Glomerular endothelial cell (primary cell): ENCODE measurements at places on chromosomes 12 and 14.

- DNase-seq, result no peak
Measured at GRCh38 chr12:13740149-13740545, 241.3 kb downstream of the GRIN2B start.

GRCh38 chr14:50360851-50361250, 35.8 kb downstream of the CDKL1 start:
- DNase-seq, result no peak

GRCh38 chr12:132049442-132049841, 94.7 kb downstream of the DDX51 start:
- DNase-seq, result no peak

GRCh38 chr12:110245369-110245772, 35.7 kb upstream of the ATP2A2 start:
- no peak for DNase-seq

- no peak for DNase-seq
Measured at GRCh38 chr12:128467882-128468281, 200.9 kb downstream of the TMEM132C start.

- DNase-seq, result no peak
Measured at GRCh38 chr12:48198672-48198971, 4.5 kb downstream of the OR10AD1 start.

GRCh38 chr12:85733984-85734383, 102.2 kb downstream of the RASSF9 start:
- no peak for DNase-seq

- no peak for DNase-seq
Measured at GRCh38 chr12:94745562-94745961, 95.2 kb upstream of the TMCC3 start.

DNA sequence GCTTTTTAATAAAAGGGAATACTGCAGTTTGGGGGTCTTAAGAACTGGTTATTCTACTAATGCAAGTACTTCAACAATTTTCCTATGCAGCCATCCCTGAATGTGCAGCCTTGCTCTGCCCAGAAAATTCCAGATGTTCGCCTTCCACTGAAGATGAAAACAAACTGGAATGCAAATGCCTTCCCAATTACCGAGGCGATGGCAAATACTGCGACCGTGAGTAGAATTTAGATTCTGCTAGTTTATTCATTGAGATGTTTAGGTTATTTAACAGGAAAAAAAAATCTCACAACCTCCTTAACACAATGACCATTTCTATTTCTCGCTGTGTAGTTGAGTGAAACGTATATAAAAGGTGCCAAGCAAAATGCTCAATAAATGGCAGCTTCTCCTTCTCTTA, 49.9 kb downstream of the STAB2 start:
- DNase-seq, result no peak

DNA sequence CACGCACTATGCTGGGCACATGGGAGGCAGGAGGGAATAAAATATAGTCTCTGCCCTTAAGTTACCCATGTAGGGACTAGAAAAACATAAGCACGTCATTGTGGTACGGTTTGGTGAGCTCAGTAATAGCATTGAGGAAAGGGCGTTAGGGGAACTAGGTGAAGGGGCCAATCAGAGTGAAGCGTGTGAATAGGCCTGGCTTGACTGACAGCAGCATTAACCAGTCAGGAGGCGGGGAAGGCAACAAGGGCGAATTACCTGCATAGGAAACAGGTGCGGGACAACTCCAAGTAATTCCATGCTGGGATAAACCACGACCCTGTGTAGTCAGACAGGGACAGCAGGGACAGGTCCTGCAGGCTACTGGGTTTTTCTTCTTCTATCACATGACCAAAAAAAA, 107.7 kb downstream of the UNC79 start:
- no peak for DNase-seq

- DNase-seq, result no peak
Measured at GRCh38 chr12:50099302-50100008, 4.4 kb upstream of the GPD1 start.

GRCh38 chr14:93946541-93947090, 19.5 kb downstream of the FAM181A start:
- DNase-seq, result no peak

DNA sequence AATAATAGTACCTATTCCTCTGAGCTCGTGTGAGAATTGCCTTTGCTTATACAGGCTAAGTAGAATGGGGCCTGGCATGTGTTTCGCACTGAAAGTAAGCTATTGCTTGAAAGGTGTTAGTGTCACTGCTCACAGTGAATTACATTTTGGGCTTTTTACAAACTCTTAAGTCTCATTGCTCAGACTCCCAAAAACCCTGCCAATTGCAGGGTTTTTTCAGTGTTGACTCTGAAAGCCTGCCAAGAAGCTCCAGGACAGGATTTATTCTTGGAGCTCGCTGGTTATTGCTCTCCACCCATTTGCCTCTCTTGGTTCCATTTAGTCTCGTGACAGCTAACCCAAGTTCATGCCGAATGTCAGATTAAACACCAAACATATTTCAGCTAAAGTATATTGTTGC, 39.8 kb downstream of the NOPCHAP1 start:
- no peak for DNase-seq

- no peak for DNase-seq
Measured at GRCh38 chr14:58297412-58297761, 968 bp upstream of the ARID4A start.

DNA sequence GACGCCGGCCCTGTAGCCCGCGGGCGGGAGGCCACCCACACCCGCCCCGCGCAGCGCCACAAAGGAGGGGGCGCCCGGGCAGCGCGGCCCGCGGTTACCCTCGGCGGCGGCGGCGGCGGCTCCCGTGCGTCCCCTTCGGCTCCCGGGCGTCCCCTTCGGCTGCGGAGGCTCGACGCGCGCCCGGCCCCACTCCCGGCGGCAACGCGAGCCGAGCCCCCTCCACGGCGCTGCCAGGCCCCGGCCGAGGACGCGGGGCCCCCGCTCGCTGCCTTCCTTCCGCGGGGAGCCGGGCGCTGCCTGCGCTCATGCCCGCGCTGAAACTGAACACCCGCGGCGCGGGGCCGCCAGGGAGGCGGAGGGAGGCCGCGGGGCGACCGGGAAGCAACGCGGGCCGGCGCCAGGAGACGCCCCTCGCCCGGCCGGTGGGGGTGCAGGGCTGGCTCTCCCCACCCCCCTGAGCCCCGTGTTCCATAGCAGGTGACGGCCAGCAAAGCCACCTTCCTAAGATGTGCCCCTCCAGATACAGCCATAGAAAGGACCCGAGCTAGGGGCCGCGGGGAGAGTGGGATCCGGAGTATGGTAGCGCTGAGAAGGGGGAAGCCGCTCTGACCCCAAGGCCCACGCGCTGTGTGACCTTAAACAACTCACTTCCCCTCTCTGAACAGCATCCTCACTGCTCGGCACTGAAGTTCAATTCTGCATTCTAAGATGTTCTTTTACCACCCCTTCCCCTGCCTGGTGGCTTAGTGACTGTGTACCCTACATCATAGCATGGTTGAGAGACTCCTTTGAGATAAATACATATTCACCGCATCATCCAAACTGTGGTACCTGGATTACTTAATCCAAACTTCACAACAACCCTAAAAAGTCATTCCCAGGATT, 42.8 kb downstream of the KDM2B start:
- no peak for DNase-seq

- DNase-seq, result no peak
Measured at GRCh38 chr14:85564841-85565527, 35.0 kb downstream of the FLRT2 start.

DNA sequence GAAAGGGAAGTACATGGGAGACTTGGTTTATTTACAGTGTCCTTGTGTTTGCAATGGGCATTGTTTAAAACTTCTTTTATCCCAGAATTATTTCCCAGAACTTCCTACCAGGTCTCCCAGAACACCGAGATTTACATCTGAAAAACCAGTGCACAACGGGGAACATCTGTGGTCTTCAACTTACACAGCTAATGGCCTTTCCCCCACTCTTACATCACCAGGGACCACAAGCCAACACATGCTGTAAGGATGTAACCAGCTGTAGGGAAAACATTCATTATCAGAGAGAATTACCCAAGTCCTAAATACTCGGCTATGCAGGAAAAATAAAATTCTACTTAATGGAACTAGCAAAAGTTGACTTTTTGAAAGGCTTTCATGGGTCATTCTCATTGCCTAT, 267.6 kb downstream of the DUSP6 start:
- DNase-seq, result no peak

- no peak for DNase-seq
Measured at GRCh38 chr14:72615451-72616121, 278.3 kb downstream of the DPF3 start.

GRCh38 chr12:71469258-71469750, 29.7 kb downstream of the LGR5 start:
- DNase-seq, result no peak

GRCh38 chr14:67944605-67945004, 125.0 kb downstream of the RAD51B start:
- no peak for DNase-seq

DNA sequence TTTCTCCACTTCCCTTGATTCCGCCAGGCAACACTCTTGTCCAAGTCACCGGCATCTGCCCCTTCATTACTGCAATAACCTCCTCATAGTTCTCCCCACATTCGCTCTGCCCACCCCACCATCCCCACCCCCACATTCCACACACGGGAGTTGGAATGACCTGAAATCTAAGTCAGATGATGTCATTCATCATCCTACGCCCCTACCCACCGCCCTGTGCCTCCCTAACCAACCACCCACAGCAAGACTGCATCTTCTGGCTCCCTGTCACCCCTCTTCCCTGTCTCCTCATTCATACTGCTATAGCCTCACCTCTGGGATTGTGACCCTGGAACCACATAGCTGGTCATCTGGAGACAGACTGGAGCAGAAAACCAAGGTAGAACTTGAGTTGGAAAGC, 7.9 kb upstream of the PWP1 start:
- no peak for DNase-seq

DNA sequence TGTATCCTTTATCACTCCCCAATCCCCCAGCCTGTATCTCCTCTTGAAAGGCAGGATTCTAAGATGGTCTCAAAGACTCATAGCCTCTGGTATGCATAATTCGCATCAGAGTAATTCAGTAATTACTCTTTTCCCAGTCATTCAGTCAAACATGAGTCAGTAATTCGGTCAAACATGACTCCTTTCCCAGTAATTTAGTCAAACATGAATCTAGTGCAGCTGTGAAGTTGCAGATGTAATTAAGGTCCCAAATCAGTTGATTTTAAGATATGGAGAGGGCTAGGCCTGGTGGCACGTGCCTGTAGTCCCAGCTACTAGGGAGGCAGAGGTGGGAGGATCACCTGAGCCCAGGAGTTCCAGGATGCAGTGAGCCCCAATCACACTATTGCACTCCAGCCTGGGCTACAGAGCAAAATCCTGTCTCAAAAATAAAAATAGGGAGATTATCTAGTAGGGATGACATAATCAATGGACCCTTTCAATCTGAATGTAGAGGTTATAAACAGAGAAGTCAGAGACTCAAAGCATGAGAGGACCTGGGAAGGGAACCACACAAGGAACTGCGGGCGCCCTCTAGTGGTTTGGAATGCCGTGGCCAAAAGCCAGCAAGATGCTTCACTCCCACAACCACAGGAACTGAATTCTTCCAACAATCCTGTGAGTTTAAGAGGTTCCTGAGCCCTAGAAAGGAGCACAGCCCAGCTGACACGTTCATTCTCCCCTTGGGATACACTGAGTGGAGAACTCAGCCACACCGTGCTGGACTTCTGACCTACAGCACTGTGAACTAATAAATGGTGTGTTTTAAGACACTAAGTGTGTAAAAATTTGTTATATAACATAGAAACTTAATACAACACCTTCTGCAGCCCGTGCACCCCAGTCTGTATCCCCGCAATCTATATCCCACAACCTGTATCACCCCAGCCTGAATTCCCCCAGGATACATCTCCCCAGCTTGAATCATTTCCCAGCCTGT, 14.3 kb upstream of the ARMH4 start:
- DNase-seq, result no peak

- no peak for DNase-seq
Measured at GRCh38 chr14:91418387-91419043, 895 bp upstream of the CCDC88C start.

GRCh38 chr12:122871851-122872780, 23.8 kb downstream of the VPS37B start:
- no peak for DNase-seq

DNA sequence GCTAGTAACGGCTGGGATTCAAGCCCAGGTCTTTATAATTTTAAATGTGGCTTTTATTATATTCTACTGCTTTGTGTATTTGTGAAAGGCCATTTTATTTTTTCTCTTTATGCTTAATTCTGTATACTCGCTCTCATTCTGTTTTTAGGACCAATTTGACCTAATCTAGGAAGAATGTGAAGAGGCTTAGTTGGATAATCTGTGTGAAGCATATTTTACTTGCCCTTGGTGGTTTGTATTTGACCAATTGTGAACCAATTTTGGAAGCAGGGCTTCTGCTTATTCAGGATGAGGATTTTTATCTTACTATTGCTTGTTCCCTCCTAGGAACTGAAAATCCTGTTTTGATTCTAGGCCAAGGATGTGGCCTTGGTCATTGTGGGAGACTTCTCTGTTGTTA, 113.1 kb downstream of the TTC6 start:
- DNase-seq, result no peak

- no peak for DNase-seq
Measured at GRCh38 chr12:58809064-58809607, 111.2 kb downstream of the LRIG3 start.

DNA sequence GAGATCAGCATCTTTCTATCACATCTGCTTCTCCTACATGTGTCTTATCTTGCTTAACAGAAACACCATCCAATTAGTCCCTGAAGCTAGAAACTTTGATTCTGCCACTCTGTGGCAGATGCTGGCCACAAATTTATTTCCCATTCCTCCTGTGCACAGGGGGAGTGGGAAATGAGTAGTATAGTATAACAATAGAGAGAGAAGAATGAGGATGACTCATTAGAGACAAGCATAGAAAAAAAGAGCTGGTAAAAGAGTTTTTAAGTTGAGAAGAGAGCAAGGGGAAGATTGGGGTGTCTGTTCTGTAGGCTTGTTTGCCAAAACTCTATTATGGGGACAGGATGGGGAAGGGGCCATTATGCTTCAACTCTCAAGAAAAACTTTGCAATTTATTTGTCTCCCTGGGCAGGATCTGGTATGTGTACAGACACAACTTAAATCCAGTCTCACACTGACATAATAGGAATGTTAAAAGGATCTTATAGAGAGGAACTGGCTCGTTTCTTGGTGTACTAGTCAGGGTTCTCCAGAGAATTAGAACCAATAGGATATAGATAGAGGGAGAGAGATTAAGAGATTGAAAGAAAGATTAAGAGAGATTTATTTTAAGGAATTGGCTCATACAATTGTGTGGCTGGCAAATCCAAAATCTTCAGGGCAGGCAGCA, 142.6 kb upstream of the CPSF6 start:
- DNase-seq, result peak; percentile 18

GRCh38 chr14:20782280-20782890, 1.3 kb downstream of the RNASE6 start:
- no peak for DNase-seq

- DNase-seq, result no peak
Measured at GRCh38 chr14:100306998-100307765, 938 bp upstream of the SLC25A29 start.

- DNase-seq, result no peak
Measured at GRCh38 chr12:105698075-105698474, 367.6 kb downstream of the C12orf75 start.

- DNase-seq, result no peak
Measured at GRCh38 chr12:64445490-64445889, 6.4 kb upstream of the TBK1 start.

GRCh38 chr12:76260390-76260748, 87.8 kb downstream of the BBS10 start:
- DNase-seq, result no peak
